ENCODE measurements at places on chromosomes 11 and 22.

DNA sequence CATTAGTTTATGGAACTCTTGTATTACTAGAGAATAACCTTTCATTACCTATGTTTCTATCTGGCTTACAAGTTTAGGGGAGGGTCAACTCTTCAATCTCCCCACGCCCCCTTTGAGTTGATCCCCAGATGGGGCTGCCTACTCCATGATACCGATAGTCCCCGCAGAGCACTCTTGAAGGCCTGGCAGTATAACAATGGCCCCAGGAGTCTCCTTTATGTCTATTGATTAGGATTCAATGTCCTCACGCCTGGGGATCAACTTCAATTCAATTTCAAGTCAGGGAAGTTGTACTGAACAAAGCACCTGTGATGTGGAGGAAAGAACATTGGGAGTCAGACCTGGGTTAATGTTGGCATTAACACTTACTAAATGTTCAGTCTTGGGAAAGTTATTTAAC, 520.2 kb downstream of the METTL15 start:
- no peak for ATAC-seq

- ATAC-seq: no peak
These were observed 218.8 kb downstream of the PGR start for GRCh38 chr11:100910808-100911207.

DNA sequence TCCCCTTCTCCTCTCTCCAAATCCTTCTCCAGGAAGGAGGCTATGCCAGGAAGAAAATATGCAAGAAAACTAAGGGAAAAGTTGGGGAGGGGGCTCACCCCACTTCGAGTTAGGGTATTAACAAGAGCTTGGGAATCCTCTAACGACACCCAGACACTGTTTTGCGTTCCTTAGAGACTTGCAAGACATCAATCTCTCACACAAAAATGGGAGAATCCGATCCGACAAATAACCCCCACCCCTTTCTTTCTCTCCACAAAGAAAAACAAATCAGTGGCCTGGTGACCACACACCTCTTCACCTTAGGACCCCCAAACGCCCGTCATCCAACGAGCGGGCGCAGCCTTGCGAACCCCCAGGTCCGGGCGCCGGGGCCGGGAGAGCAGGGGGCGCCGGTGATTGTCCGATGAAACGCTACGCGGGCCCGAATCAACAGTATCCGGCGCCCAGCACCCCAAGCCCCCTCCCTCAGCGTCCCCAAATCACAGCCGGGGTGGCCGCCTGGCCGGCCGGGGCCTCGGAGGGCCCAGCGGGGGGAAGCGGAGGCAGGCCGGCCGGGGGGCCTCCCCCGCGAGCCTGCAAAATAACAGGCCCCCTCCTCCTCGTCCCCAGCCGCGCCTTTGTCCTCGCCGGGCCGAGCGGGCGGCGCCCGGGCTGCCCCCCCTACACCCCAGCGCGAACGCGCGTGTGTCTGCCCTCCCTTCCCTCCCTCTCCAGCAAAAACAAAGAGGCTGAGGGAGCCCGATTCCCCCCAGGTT, 690 bp downstream of the CSNK1E start:
- peak; percentile 51 for ATAC-seq

GRCh38 chr11:63999349-64000025, 13.2 kb downstream of the OTUB1 start:
- ATAC-seq: peak; percentile 80

DNA sequence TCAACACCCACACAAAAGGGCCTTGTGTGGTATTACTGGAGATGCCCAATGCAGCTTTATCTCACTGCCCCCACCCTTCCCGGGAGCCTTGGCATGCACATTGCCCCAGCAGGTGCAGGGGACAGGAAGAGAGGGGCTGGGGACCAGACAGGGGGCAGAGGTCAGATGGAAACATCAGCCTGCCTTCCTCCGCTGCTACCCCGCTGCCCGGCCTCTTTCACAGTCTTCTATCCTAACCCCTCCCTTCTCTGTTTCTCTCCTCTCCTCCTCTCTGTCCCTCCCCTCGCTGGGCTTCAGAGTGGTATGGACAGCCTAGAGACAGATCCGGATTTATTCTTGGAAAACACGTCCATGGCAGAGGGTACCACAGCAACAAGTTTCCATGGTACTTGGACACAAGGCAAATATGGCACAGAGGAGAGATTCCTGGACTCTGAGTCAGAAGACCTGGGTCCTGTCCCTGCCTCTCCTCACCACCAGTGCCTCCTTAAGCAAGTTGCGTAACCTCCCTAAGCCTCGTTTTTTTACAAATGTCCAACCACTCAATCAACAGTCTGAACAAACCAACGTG, 8.3 kb upstream of the IGSF9B start:
- ATAC-seq: peak; percentile 75

DNA sequence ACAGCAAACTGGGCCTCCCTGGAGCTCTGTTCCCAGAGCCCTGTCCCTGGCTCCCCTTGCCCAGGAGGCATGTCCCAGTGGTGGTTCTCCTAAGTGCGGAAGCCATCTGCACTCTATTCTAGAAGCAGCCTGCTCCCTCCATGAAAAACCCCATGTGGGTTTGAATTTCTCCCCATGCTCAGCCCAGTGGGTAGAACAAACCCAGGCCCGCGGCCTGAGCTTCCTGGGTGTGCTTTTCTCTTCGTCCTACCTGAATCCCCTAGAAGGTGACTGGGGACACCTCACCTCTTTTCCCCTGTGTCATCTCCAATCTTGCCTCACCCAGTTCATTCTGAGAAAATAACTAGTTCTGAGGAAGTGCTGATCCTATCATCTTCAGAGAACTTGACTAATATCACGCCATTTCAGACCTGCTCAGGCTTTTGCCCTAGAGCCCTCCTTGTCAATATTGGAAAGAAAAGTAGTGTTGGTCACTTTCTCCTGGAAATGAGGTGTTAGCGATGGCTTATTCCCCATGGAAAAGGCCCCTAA, 15.9 kb downstream of the IL10RA start:
- ATAC-seq: no peak

DNA sequence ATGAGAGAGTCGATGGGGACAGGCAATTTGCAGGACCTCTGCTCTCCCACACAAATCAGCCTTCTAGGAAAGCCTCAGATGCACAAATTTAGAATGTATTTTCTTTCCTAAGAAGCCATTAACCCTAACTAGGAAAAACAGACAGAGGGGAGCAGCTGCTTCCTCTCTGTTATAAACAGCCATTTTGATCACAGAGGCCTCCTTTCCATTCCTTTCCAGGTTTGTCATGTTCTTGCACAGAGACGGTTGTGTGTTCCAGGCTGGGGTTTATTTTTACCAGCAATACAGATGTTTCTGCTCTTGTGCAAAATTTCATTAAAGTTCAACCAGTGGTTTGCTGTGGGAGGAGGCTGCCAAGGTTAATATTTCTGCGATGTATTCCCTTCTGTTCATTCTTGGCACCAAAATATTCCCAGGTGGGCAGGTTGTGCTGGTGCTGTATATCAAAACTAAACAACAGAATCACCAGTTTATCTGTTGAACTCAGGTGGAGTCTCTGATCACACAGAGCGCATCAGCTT, 90.2 kb downstream of the NAV2 start:
- no peak for ATAC-seq

DNA sequence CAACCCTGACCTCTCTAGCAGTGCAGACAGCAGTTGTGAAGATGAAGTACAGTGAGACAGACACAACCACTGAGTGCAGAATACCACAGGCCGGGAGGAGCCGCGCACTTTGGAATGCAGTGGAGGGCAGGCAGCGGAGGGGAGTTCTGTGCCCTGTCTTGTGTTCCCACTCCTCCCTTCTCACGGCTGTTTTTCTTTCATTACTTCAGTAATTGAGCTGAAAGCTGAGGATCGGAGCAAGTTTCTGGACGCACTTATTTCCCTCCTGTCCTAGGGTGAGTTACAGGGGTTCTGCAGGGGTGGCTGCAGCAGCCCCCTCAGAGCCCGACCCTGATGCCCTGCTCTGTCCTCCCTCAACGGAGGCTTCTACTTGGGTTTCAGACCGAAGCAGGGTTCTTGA, 5.6 kb downstream of the CLDN5 start:
- no peak for ATAC-seq

- no peak for ATAC-seq
These were observed 64.6 kb downstream of the MRTFA start for GRCh38 chr22:40571887-40572286.

DNA sequence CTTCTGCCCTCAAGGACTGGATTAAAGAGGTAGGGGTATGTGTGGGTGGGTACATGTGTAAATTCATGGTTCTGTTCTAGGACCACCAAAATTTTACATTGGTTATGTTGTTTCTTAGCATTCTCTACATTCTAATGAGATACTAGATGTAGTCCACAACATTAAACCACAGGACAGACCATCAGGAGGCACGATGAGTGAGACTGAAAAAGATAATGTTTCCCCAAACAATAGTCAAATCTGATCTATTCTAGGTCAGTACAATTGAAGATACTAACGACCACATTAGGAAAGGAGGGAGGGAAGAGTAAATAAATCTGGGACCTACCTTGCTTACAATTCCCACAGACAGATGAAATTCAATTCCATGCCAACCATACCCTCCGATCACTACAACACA, 42.2 kb downstream of the MRTFA start:
- no peak for ATAC-seq

GRCh38 chr11:113339929-113340589, 25.7 kb downstream of the TTC12 start:
- peak; percentile 91 for ATAC-seq

DNA sequence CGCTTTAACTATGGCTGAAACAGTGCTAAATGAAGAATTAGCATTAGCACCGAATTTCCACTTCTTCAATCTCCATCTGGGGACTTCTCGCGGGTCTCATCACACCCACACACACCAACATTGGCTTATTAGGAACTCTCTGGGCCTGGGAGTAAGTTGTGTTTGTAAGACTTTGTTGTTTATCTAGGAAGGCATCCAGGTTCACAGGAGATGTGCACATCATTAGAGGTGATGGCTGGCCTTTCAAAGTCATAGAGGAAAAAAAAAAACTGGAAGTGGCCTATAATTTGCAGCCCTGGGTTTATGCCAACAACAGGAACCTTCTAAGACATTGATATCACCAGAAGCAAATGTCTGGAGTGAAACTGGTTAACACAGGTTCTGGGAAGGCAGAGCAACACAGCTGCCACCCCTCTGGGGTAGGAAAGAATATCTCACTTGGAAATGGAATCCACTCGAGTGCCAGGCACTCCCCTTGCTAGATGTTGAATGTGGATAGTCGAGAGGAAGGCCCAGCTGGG, 84.5 kb downstream of the TRAF6 start:
- ATAC-seq: no peak

DNA sequence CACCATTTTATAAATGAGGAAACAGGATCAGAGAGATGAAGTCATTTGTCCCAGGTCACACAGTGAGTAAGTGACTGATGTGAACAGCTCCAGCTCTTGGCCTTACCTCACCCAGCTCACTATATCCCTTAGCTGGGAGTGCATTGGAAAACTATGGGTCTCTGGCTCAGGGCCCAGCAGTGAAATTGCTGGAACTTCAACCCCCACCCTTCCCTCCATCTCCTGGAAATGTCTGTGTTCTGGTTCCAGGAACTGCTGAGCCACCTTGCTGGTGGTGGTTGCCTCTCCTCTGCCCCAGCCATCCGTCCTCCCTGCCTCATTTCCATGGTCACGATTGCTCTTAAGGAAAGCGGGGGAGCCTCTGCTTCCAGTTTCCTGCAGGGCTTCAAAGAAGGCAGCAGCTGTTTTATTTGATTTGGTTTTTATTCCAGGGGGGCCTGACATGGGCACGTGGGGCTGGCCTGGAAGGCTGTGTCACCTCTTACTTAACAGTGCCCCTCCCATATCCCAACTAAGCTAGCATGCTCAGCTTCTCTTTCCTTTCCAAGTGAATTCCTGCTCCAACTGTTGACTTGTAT, 46.2 kb upstream of the CSTF3 start:
- ATAC-seq: no peak

- no peak for ATAC-seq
These were observed 107.2 kb downstream of the RCN1 start for GRCh38 chr11:32198053-32198452.

DNA sequence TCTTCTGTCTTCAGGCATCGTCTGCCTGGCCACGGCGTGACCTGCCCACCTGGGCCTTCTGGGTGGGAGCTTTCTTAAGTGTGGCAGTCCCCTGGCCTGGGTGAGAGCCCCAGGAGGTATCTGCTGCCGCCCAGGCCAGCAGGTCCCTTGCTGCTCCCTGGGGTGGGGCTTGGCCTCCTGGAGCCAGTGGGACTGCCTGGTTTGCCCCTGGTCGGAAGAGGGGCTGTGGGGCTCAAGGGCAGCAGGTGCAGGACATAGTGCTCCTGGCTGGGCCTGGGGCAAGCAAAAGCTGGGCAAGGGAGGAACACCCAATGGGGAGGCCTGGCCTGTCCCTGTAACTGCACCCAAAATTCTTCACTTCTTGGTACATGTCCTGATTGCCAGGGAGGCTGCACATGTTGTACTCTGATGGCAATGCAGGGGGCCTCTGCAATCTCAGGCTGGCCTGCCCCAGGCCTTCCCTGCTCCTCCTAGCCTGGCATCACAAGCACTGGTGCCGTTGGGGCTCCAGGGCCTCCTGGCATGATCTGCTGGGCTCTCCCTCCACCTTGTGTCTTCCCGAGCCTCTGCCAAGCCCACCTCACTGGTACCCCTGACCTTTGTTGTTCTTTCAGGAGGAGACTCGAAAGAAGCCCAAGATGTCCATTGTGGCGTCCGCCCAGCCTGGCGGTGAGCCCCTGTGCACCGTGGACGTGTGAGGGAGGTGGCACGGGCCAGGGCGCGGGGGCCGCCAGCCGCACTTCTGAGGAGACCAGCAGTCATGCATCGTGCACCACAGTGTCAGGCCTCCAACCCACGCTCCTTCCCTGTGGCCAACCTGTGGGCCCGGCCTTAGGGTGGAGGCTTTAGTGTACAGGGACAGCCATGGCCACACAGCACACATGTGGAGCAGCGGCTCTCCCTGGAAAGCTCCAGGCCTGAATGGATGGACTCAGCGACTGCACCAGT, 6.2 kb upstream of the RANBP1 start:
- no peak for ATAC-seq

DNA sequence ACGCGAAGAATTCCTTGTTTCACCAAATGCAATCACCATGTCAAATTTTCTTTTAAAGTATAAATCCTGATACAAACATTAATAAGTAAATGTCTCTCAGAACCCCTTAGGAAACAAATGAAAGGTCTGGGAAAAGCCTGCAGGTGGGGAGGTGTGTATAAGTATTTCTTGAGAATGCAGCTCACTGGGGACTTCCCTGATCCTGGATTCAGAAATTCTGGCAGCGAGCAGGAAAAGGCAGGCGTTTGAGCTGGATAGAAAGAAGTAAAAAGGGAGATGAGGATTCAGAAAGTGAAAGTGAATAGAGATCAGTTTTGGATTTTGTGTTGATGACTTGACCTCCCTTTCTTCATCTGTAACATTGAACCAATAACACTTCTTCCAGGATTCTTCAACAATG, 68.3 kb upstream of the CTSC start:
- ATAC-seq: no peak

DNA sequence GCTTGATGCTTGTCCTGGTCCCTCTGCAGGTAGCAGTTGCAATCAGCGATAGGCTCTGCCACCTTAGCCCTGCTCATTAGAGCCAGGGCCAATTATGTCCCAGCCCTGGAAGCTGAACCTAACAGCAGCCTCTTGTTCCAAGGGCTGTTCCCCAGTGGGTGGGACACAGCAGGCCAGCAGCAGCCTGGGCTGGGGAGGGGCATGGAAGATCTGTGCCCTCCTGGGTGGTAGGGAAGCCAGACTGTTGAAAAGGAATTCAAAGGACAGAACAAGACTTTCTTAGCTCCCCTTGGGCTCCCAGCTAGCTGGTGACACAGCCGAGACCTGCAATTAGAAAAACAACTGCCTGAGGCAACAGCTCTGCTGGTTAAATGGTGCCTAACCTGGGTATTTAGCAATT, 17.4 kb downstream of the DRD2 start:
- no peak for ATAC-seq
